Keratinocyte (primary cell): ENCODE measurements at places on chromosomes 16 and 17.

DNA sequence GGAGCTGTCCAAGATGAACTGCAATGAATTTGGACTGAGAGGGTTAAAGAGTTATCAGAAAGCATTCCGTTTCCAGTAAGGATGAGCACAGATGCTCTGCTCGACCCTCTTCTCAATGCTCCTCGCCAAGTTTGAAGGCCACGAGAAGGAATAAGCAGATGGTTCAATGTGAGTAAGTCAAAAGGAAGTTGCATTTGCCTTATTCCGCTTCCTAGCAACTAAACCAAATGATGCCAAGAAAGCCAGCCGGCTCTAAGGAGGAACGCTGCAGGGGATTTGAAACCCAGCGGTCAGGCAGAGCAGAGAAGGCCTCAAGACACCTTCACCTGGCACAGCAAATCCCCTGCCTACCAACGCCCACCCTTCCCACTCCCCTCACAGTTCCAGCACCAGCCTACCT is 52.1 kb upstream of the CNEP1R1 start:
- DNase-seq, result no peak

DNA sequence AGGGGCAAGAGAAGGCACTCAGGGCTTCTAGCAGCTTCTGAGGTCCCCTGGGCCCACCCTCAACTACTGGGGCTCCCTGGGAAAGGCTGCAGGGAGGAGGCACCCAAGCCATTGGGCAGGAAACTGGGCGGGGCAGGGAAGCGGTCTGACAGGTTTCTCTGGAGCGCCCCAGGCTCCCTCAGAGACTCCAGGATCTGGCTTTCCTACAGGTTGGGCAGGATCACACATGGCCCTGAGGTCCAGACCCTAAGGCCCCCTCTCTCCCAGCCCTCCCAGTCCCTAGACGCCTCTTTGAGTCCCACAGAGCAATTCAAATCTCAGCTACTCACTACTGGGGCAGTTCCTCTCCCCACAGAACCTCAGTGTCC is 14.3 kb downstream of the JUP start:
- no peak for DNase-seq

GRCh38 chr17:1545618-1546017 is 17.0 kb downstream of the PITPNA start:
- peak; percentile 15 for DNase-seq

DNA sequence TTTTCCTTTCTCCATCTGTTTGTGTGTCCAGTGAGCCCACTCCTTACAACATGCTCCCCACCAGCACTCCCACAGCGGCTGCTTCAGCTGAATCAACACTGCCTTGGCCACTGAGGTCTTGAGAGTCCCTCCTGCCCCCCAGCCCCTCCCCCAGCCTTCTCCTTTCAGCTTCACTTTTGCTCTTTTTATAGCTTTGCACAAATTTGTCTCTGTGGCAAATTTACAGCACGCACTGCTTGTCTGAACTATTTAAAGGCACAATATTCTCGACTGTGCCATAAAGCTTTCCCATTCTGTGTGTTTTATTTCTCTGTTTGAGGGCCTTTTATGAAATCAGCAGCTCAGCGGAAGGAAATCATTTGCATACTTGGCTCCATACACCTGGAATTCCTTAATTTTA is 579.3 kb downstream of the TOX3 start:
- no peak for DNase-seq

- DNase-seq, result no peak
These were observed 4.9 kb downstream of the BCL7C start for GRCh38 chr16:30888856-30889499.

DNA sequence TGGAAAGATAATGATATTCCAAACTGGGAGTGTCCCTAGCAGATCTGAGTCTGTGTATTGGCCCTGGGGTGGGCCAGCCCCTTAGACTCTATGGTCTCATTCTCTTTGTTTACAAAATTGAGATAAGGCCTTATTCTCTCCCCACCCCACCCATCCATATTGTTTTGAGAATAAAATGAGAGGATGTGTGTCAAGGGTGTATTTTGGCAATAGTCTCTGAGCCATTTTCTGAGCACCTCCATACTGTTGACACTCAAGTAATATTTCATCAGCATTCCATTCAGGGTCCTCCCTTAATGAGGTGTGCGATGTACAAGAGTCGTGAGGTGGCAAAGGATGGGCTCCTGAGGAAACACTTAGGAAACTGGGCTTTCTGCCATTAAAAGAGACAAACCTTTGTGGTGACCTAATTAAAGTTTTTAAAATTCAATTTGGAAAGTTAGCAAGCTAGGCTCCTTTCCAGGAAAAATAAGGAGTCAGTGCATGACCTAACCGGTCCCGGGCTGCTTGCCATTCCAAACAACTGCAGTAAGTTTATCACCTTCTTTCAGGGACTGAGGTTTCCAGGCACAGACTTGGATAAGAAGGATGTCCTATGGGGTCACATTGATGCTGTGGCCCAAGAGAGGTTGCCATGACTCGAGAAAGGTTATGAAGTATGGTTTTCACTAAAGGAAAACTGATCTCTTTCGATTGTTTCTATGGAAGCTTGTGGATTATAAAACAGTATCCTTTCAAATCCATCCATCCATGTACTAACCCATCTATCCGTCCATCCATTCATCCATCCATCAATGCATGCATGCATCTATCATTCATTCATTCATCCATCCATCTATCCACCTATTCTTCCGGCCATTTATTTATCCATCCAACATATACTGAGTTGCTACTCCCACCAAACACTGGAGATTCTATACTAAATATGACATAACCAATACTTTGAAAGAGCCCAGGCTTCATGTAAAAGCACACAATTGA is 443.3 kb downstream of the UTP18 start:
- DNase-seq, result no peak

- DNase-seq, result no peak
These were observed 9.4 kb downstream of the GGA2 start for GRCh38 chr16:23500862-23501225.

GRCh38 chr16:66035096-66035495 is 331.4 kb upstream of the CDH5 start:
- DNase-seq, result no peak

- no peak for DNase-seq
These were observed 132.8 kb downstream of the RBFOX3 start for GRCh38 chr17:79478051-79478461.

DNA sequence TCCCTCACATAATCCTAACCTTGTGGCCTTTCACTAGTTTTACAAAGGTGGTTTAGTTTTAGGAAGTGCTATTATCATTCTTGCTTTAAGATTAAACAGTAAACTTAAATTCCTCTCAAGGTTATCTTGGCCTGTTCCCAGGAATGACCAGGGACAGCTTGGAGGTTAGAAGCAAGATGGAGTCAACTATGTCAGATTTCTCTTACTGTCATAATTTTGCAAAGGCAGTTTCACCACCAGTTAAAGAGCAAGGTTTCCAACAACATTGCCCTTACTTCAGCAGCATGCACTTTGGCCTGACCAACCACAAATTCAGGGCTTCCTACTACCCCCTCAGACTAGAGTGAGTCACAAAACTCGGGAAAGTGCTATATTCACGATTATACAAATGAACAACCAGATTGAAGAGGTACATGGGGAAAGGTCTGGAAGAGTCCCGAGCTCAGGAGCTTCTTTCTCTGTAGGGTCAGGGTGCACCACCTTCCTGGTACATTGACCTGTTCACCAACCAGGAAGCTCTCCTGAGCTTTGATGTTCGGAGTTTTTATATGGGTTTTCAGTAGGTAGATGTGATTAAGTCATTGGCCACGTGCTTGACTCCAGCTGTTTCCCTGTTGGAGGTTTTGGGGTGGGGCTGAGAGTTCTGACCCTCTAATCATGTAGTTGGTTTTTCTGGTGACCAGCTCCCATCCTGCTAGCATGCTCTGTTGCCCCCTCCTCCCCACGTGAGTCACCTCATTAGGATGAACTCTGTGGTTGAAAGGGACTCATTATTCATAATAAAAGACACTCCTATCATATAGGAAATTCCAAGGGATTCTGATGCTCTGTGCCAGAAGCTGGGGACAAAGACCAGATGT is 19.4 kb downstream of the RHOT1 start:
- DNase-seq, result no peak

DNA sequence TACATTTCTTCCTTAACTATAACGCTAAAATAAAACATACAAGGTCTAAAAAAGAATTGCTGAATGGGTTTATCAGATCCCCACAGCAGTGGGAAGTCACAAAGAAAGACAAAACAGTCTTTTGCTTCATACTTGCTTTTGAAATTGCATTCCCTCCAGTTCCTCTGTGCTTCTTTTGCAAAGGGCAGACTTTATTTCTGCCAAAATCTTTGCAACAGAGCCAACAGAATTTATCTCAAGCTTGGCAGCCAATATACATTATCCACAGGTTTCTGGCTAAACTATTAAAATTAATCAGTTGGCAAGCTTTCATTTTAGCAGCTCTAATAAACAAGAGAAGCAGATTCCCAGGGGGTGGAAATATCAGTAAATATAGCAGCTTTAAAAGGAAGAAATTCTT is 378.9 kb upstream of the CA10 start:
- no peak for DNase-seq

- no peak for DNase-seq
These were observed 56.0 kb downstream of the SHISA6 start for GRCh38 chr17:11296994-11297393.

DNA sequence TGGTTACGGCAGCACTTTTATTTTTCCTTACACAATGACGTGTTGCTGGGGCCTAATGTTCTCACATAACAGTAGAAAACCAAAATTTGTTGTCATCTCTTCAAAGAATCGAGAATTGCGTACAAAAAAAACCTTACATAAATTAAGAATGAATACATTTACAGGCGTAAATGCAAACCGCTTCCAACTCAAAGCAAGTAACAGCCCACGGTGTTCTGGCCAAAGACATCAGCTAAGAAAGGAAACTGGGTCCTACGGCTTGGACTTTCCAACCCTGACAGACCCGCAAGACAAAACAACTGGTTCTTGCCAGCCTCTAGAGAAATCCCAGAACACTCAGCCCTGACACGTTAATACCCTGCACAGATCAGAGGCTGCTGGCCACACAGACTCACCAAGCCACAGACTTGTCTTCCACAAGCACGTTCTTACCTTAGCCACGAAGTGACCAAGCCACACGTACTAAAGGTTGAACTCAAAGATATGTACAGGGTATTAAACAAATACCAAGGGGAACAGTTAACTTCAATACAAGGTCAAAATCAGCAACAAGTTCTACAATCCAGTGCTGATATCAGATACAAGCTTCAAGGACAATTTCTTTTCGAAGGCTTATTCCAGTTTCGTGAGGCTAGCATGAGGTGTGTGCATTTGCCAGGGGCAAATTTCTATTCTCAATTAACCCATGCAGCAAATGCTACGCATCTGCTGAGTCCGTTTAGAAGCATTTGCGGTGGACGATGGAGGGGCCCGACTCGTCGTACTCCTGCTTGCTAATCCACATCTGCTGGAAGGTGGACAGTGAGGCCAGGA is 2.4 kb downstream of the ACTG1 start:
- DNase-seq, result no peak

DNA sequence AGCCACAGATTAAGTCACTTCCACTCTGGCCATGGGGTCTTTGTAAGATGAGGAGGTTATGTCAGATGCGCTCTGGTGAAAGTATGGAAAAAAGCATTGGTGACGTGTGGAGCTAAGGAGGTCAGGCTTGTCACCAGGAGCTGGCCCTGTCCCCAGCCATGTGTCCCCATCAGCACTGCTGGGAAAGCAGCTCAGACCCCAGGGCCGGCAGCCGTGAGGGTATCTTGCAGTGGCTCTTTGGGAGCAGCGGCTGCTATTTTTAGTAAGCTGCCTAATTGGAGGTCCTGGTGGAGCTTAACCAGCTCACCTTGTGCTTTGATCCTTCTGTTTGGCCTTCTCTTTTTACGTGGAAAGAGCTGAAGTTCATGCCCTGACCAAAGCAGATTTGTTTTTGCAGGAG is 60.9 kb downstream of the MPRIP start:
- DNase-seq, result no peak

DNA sequence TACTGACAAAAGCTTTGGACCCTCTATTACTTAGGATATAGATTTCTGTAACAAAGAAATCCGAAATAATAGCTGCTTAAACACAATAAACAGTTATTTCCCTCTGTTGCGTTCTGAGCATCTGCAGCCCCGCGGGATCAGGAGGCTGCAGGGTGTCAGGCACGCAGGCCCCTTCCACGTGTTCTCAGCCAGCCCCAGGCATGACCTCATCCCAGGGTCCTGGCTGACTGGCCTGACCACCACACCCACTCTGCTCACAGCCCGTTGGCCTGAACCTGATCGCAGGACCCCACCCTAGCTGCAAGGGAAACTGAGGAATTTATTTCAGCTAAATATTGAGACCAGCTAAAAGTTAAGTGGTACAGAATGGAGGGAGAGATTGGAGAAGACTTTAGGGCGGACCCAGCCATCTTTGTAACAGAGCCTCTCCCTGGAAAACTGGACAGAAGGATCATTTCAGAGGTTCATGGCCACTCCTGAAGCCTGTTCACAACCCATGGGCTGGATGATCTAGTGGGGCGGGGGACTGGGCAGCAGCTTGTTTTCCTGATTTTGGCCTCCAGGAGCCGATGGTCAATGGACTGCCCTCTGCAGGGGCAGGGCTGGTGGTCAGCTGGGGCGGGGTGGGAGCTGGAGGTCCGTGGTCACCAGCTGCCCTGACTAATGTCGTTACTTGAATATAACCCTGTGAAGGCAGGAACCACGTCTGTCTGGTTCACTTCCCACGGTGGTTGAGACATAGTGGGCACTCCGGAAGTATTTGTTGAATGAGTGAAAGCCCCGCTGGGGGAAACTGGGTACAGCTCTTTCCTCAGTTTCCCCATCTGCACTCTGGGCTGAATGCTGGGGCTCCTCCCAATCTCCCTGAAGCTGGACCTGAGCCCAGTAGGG is 10.9 kb downstream of the CETP start:
- DNase-seq, result no peak

- DNase-seq, result no peak
These were observed 1.6 kb upstream of the SPATA32 start for GRCh38 chr17:45263477-45263860.

DNA sequence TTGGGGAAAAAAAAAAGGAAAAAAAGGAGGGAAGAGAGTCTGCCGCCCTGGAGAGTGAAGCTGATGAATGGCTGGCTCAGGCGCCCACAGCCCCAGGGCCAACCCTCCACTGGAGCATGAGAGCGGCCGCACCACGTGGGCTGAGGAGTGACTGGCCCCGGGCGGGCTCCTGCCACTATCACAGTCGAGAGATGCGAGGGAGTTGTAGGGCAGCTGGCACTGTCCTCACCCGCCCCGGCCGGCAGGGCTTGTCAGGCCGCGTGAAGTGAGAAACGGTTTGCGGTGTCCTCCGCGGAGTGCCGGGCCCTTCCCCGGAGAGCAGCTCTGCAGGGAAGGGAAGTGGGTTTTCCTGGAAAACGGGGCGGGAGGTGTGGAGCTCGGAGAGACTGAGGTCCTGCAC is 45.9 kb downstream of the JPH3 start:
- no peak for DNase-seq

DNA sequence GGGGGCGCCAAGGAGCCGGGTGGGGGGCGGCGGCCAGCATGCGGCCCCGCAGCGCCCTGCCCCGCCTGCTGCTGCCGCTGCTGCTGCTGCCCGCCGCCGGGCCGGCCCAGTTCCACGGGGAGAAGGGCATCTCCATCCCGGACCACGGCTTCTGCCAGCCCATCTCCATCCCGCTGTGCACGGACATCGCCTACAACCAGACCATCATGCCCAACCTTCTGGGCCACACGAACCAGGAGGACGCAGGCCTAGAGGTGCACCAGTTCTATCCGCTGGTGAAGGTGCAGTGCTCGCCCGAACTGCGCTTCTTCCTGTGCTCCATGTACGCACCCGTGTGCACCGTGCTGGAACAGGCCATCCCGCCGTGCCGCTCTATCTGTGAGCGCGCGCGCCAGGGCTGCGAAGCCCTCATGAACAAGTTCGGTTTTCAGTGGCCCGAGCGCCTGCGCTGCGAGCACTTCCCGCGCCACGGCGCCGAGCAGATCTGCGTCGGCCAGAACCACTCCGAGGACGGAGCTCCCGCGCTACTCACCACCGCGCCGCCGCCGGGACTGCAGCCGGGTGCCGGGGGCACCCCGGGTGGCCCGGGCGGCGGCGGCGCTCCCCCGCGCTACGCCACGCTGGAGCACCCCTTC is 484 bp downstream of the FZD2 start:
- no peak for DNase-seq
